Skin of body (tissue), 3 donors: ENCODE measurements at places on chromosomes 2 and 18. TPM values are rescaled to one million over a fixed set of nuclear protein-coding genes. Genes with fewer than 3 reads are reported as not detected.

CFC1 gene
- total RNA-seq = not detected

DNA sequence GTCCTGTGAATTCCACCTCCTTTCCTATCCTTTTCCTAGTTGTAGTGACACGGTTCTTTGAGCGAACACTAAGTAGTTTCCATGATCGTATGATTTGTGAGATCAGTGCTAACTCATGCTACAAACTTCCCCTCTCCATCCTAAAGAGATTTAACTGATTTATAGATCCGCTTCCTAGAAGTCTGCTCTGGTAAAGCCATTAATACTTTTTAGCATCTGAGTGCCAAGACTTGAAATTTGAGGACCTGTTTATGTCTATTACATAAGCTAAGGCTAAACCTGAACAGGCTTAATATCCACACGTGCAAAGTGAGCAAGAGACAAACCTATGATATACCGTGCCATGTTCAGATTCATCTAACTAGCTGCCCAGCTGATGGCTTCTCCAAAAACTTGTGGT is 14.9 kb downstream of the PROKR1 start:
- peak; percentile 47 for DNase-seq

GRCh38 chr2:25377822-25378421 is 36.2 kb upstream of the DNMT3A start:
- no peak for DNase-seq

DNA sequence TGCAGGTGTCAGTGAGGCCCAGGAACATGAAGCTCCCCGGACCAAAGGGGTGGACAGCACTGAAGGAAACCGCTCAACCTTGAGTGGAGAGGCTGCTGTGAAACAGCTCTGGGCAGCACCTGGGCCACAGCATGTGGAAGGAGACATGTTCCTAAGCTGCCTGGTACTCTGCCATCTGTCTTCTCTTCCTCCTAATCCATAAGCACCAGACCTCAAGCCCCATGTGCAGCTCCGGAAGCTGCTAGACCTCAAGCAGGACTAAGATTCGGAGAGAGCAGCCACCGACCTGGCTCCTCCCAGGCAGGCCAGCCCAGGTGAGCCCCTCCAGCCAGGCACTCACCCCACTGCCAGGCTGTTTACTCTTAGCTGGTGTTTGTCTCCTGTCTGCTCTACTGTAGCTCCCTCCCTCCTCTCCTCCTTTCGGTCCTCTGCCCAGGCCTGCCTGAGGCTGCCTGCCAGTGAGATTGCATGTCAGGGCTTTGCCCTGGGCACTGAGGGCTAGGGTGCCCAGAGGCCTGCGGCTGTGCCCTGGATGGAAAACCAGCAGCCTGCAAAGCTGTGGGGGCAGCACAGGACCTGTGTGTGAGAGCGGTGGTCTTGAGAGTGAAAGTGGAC is 53.7 kb downstream of the BCL11A start:
- DNase-seq = no peak

SCTR gene
- not detected for total RNA-seq

SESTD1 gene
- 32.0 TPM for total RNA-seq

GRCh38 chr18:79975043-79975442 is 10.6 kb downstream of the HSBP1L1 start:
- no peak for DNase-seq

OR6B2 gene
- total RNA-seq = not detected

REEP1 gene
- 3.9 TPM for total RNA-seq

- DNase-seq = no peak
Observed at GRCh38 chr2:37388074-37388473, 43.6 kb downstream of the QPCT start.

TRIM54 gene
- 6.0 TPM for total RNA-seq

DNA sequence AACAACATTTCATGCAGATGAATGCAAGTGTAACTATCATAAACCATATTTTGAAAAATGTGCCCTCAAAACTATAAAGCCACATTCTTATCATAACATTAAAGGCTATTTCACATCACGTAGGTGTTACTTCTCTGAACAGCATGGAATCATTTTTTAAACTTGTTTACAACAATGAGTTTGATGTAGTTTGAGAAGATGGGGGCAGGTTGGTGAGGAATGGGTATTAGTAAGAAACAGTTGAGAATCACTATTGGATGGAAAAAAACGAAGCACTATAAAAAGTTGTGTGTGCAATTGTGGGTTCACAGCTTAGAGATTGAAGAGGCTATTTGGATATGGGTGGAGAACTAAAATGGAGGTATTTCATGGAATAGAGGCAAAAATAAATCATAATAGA is 569.1 kb downstream of the ARHGAP15 start:
- no peak for DNase-seq

GRCh38 chr2:236177604-236177966 is 9.4 kb upstream of the GBX2 start:
- no peak for DNase-seq

DNA sequence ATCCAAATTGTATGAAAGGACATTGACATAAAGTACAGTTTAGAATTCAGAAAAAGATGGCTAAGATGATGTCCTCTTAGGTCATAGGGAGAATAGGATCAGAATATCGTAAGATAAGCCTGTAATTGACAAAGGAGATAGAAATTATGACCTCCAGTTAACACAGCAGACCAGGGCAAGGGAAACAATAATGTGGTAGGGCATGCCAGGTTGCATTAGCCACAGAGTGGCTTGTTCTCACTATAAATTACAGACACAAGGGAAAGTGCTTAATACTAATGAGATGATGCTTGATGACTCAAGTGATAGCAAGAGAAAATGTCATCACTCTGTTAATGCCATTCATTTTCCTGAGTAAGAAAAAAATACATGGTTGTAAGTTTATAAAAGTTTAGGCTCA is 48.9 kb upstream of the LRP1B start:
- no peak for DNase-seq

- DNase-seq = no peak
Observed at GRCh38 chr2:236627193-236627592, 57.6 kb downstream of the ACKR3 start.

- peak; percentile 80 for DNase-seq
Observed at GRCh38 chr2:231680992-231681852, 27.1 kb upstream of the PTMA start.

- no peak for DNase-seq
Observed at GRCh38 chr2:164220265-164220664, 401.0 kb downstream of the GRB14 start.

- no peak for DNase-seq
Observed at GRCh38 chr2:44522846-44523245, 161.1 kb downstream of the CAMKMT start.

NCL gene
- total RNA-seq = 220 TPM

PTH2R gene
- total RNA-seq = 0.10 TPM

DNA sequence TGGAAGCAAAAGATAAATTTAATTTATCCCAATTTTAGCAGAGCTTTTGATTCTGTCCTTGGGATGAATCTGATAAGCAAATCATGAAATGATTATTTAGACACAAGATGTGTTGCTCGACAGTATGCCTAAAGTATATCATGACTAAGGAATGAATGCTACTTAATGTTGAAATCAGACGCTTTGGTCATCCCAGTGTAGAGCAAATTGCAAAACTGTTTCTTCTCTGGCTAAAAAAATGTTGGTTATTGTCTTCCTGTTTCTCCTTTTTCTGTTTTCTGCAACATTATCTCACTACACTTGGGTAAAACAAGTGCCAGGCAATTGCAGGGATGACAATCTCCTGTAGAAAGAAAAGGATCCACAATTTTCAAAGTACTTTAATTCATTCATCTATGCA is 66.4 kb downstream of the BABAM2 start:
- DNase-seq = no peak

GRCh38 chr18:56036741-56037140 is 448.7 kb upstream of the TCF4 start:
- no peak for DNase-seq

GRCh38 chr2:152083202-152083875 is 15.5 kb downstream of the CACNB4 start:
- DNase-seq = no peak

DNA sequence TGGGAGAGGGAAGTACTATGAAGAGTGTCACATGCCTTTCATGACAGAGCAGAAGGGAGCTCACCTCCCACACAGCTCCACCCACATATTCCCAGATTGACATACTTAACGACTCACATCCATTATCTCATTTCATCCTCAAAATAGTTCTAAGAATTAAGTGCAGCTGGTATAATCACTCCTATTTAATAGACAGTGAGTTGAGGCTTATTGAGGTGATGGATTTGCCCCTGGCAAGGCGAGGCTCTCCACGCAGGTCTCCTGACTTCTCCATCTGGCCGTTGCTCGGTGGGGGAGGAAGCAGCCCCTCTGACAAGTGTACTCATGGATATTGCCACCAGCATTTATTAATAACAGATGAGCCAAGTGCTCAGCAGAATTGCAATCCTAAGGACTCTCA is 81.4 kb downstream of the TGOLN2 start:
- peak; percentile 78 for DNase-seq

GRCh38 chr2:145751155-145751554 is 1231.2 kb upstream of the ZEB2 start:
- no peak for DNase-seq

GRCh38 chr2:94869131-94869530 is 2.1 kb upstream of the TEKT4 start:
- no peak for DNase-seq

NMUR1 gene
- total RNA-seq = 0.69 TPM

UGT1A10 gene
- not detected for total RNA-seq

DNA sequence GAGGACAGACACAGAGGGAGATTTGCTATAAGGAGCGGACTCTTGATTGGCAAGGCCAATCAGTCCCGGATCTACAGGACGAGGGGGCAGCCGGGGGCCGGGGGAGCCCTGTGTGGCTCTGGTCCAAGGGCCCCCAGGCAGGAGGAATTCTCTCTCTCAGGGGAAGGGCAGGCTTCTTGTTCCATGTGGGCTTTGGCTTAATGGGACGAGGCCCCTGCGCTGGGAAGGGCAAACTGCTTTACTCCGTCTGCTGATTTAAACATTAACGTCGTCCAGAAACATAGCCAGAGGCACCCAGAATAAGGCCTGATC is 75.9 kb downstream of the TMEM18 start:
- no peak for DNase-seq

GRCh38 chr18:70232261-70232660 is 26.8 kb upstream of the RTTN start:
- DNase-seq = no peak

STPG4 gene
- not detected for total RNA-seq

BOLL gene
- total RNA-seq = 0.10 TPM

DNA sequence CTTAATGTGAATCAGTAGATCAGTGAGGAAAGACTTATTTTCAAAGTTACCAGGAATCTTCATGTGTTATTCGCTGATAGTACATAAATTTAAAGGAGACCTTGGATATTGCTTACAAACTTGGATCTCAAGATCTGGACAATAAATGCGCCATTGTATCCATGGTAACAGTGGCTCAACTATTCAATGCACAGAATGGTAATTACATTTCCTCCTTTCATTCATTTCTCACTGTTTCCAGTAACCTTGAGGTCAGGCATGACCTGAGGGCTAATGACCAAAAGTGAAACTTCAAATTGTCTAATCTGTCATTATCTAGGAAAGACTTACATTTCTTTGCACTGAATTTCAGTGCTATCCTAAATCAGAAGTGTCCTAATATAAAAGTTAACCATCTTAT is 8.1 kb downstream of the LRP2 start:
- no peak for DNase-seq

GRCh38 chr2:223764796-223765195 is 72.6 kb downstream of the AP1S3 start:
- no peak for DNase-seq

OTOS gene
- total RNA-seq = not detected

DNA sequence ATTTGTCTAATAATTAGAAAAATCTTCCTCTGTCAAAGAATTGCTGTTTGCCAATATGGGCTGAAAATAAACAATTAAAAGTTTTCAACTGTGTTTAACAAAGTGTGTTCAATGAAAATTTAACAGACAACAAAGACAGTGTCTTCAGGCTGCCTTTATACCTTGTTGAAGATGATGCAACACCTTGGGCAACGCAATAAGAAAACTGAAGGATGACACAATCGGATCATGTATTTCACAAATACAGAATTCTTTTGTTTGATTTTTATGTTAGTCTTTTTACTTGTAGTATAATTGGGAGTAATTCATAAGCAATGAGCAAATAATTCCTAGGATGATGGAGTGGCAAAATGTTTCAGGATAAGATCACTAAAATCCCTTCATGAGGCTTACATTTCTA is 27.8 kb downstream of the CHN1 start:
- no peak for DNase-seq

- DNase-seq = no peak
Observed at GRCh38 chr2:9648821-9649220, 18.0 kb upstream of the YWHAQ start.

TRIM43 gene
- total RNA-seq = 0.10 TPM

IL36B gene
- 0.20 TPM for total RNA-seq

DNA sequence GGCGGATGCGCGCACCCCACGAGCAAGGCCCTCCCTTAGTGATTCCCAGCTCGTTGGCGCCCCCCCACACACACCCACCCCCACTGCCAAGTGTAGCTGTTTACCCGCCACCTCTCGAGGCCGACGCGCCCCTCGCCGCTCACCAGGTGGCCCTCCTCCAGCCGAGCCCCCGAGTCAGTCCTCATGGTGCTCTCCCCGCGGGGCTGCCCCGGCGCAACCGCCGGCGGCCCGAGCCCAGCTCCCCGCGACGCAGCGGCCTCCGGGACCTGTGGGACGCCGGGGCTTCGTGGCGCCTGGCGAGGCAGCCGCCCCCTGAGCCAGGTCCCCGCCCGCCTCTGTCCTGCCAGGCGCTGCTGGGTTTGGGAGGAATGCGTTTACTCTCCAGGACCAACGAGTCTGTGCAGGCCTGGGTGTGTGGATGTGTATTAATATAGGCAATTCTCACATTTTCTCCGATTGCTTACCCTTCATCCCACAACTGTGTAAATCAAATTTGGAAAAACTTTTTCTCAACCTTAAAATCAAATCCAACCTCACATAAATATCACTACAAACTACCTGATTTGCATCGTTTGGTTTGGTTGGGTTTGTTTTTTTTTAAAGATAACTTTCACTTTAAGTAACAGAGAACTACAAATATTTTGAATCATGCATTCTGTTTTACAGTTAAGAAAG is at the start of gene TMEM237:
TSS of gene TMEM237 (minus strand) at position 288 of the 675 bp plus-strand sequence. CDS start at position 185, 103 bp downstream.
- DNase-seq = peak; percentile 23

DNA sequence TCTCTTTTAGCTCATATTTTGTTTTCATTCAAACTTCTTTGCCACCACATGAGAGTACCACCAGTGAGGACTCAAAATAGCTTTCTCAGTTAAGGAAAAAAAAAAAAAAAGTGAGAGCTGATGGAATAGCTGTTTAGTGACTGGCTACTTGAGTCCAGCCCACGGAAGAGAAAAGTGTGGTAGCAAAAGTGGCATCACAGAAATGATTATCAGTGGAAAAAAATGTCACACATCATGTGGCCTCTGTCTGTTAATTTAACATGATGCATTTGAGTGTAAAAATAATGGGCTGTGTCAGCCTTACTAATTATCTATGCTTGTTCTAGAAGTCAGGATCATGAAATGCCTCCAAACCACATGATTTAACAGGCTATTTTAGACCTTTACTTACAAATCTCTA is 132.5 kb downstream of the UBE2E3 start:
- no peak for DNase-seq

- DNase-seq = no peak
Observed at GRCh38 chr2:174636987-174637386, 39.4 kb upstream of the WIPF1 start.

- no peak for DNase-seq
Observed at GRCh38 chr18:46046126-46046525, 25.9 kb downstream of the PSTPIP2 start.

GRCh38 chr2:27705851-27706622 is 42.3 kb downstream of the SLC4A1AP start:
- peak; percentile 17 for DNase-seq

GRCh38 chr2:207727261-207727660 is 15.8 kb downstream of the CCNYL1 start:
- peak; percentile 47 for DNase-seq

LIMS2 gene
- 3.8 TPM for total RNA-seq

DES gene
- total RNA-seq = 318 TPM

GRCh38 chr2:121649149-121649595 is at the start of gene CLASP1:
Gene CLASP1, minus strand, starts transcription at chr2:121649462. Its CDS starts 43,567 bp downstream, at chr2:121605895.
- DNase-seq = no peak

HAAO gene
- 7.0 TPM for total RNA-seq
